ENCODE measurements at places on chromosomes 4 and X. TPM values are rescaled to one million over a fixed set of nuclear protein-coding genes. Genes with fewer than 3 reads are reported as not detected.

TMSB4X gene
- 7,790 TPM for polyA plus RNA-seq

HOPX gene
- polyA plus RNA-seq: 731 TPM

CACNA1F gene
- polyA plus RNA-seq: 0.41 TPM

HELT gene
- 0.09 TPM for polyA plus RNA-seq

FAM149A gene
- 11.7 TPM for polyA plus RNA-seq

AKAP4 gene
- not detected for polyA plus RNA-seq

TMPRSS11F gene
- polyA plus RNA-seq: not detected

HMGN5 gene
- polyA plus RNA-seq: 5.7 TPM

SYNPO2 gene
- 5.3 TPM for polyA plus RNA-seq

KCNE5 gene
- polyA plus RNA-seq: 0.06 TPM

CTSO gene
- 8.0 TPM for polyA plus RNA-seq

ADGRA3 gene
- polyA plus RNA-seq: 8.9 TPM

CXCL13 gene
- polyA plus RNA-seq: 5.4 TPM

MEPE gene
- 0.02 TPM for polyA plus RNA-seq

SCLT1 gene
- polyA plus RNA-seq: 4.7 TPM

- no peak for DNase-seq
Measured at GRCh38 chrX:153882086-153882498, 3.9 kb downstream of the L1CAM start.

DNA sequence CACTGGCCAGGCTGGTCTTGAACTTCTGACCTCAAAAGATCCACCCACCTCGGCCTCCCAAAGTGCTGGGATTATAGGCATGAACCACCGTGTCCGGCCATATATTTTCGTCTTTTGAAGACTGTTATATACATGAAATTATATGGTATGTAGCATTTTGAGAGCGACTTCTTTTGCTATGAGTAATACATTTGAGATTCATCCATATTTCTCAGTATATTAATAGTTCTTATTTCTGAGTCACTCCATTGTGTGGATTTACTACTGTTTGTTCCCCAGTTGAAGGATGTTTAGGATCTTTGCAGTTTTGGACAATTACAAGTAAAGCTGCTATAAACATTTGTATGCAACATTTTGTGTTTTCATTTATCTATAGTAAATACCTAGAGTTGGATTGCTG, 34.9 kb downstream of the GNL3L start:
- DNase-seq: no peak

DNA sequence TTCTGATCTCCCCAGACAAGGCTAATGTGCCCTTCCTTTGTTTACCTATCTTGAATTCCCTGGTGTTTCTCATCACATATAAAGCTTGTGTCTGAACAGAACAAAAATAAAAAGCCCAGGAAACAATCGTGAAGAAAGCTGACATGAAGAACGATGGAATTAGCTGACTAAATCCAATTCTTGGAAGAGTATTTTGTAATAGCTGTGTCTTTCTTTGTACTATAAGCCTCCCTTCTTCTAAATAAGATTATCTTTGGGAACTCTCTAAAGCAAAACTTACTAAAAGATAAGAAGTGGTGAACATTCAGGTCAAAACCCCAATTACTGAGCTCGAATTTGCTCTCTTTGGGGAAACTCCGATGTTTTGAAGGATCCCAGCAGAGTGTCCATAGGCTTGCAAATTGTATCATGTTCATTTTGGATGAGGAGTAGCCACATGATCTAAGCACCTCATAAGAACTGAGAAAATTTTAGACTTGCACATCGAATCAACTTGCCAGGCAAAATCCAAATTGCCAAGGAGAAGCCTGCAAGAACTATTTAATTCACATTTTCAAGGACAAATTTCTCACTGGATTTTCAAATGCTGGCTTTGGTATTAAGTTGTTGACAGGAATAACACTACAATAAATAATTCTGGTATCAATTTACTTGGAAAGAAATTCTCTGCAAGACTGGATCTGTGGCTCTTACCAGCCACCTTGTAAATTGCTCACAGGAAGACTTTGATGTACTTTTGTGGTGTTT, 106.2 kb downstream of the LNX1 start:
- no peak for DNase-seq

- no peak for DNase-seq
Measured at GRCh38 chr4:174420316-174420715, 102.0 kb downstream of the HPGD start.

DNA sequence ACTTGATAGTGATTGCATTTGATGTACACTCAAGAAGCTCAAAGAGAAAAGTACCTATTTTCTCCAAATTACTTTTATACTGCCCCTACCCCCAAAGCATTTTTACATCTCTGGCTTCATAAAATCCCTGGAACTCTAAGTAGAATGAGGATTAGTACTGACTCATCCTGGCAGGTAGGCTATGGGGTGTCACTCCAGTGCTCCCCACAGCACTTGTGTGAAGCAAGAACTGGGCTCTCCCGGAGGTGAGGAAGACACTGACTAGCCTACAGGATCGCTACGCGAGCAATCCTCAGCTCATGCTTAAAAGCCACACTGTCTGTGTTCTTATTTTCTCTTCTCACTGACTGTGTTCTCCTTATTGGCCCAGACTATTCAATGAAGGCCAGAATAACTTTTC, 90.4 kb upstream of the NDP start:
- no peak for DNase-seq

DNA sequence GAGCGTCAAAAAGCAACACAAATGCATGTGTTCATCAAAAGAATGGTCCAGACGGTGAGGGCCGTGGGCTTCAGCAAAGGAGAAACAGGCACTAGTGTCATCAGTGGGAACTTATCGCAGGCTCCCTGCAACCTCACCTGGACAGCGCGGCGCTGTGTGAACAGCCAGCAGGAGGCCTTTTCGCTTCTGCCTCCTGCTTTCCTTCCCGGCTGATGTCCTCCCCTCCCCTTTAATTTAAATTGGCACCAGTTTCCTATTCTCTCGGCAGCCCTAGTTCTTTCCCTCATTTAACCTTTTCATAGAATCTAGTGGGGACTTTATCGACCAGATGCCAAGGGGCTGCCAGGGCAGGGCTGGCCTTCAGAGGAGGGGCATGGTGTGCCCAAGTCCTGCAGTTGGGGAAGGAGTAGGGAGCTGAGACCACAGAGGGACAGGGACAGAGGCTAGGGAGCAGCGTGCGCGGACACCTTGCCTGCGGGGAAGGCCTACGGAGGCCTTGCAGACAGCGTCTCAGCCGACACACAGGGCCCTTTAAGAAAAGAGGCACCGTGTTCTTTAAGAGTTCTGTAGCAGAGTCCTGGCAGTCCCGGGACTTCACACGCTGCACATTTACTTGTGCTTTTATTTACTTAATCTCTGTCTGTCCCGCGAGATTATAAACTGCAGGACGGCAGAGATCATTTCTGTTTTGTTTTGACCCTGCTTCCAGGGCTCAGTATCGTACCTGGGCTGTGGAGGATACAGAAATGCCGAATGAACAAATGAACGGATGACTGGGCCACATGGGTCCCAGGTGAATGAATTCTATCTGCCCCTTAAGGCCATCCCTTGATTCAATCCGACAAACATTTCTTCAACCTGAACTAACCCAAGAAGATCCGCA, 8.4 kb upstream of the SORBS2 start:
- DNase-seq: no peak

DNA sequence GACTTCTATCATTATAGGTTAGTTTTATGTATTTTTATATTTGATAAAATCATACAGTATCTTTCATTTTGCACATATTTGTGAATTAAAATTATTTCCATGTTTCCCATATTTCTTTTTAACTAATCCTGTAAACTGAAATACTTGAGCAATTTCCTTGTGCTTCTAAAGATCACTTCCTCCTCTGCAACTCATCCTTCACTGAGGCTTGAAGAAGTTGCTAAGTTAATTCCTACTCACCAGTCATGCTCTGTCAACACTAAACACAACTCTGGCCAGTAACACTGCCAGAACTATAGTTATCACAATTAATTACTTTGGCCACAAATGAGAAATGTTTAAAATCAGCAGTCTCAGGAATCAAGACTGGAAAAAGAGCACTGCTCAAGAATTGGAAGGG, 6.7 kb downstream of the SPATA4 start:
- DNase-seq: no peak

DNA sequence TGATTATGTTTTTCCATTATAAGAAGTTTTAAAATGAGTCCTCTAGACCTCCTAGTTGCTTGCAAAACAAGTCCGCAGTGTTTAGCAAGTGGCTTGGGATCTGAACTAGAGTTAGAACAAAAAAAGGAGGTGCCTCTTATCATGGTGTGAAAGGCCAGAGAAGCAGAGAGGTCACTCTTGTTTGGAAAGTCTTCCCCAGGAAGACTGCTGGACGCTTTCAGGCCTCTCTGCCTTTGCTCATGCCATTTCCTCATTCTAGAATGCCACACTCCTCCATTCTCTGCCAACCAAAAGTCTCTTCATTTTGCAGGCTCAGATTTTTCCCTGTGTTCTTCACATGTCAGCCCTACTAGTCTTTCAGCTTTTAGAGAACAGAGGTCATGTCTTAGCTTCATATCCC, 14.9 kb downstream of the PARM1 start:
- no peak for DNase-seq

DNA sequence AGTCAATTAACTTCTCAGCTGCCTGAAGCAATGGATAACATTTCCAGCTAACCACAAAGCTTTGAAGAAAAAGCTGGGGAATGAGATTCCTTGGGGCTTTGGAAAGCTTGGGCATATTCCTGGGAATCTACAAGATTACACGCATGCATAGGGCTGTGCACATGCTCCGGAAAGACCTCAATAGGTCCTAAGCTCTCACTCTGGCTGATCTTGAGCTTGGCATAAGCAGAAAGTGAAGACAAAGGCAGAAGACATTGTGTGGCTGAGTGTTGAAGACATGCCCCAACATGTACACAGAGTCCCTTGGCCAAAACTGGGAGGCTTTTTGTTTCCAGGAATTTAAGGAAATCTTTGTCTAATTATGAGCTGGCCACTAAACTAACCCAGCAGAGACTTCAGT, 31.2 kb downstream of the ATG4A start:
- no peak for DNase-seq

DNA sequence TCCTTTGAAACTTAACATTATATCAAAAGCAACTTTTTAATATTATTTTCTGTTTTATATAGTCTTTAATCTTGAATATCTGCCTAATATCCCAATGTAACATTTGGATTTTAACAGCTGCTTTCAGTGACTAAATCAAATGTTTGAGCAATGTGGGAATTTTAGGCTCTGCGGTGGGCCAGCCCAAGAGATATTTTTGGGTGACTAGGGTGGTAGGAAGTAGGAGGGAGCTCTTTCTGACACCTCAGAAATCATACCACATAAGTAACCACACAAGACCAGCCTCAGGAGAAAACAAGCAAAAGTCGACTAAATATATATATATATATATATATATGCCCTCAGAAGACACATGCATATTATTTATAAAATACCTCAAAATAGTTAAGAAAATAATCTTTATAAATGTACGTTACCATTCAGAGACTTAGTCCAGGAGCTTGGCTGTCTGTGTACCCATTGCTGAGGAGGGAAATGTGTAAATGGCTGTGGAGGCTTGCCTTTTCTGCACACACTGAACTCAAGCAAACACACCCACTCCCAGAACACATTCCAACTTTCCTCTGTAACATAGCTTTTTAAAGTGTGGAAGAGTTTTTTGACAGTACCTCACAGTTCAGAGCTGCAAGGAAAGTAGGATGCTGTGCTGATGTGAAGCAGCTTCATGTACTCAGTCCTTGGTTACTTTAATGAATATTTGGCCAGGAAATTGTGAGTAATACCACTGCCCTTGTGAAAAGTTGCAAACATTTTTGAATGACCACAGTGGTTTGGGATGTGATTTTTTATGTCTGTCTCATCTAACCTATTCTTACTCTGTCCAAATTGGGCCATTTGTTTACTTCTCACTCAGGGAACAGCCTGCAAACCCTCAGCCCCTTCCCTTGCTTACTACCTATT, at the start of gene RTL3:
TSS of gene RTL3 (minus strand) at position 484 of the 900 bp plus-strand sequence. CDS start 908 bp downstream, outside the sequence.
- no peak for DNase-seq

GRCh38 chr4:176539785-176540175, 220.0 kb downstream of the SPCS3 start:
- DNase-seq: no peak

DNA sequence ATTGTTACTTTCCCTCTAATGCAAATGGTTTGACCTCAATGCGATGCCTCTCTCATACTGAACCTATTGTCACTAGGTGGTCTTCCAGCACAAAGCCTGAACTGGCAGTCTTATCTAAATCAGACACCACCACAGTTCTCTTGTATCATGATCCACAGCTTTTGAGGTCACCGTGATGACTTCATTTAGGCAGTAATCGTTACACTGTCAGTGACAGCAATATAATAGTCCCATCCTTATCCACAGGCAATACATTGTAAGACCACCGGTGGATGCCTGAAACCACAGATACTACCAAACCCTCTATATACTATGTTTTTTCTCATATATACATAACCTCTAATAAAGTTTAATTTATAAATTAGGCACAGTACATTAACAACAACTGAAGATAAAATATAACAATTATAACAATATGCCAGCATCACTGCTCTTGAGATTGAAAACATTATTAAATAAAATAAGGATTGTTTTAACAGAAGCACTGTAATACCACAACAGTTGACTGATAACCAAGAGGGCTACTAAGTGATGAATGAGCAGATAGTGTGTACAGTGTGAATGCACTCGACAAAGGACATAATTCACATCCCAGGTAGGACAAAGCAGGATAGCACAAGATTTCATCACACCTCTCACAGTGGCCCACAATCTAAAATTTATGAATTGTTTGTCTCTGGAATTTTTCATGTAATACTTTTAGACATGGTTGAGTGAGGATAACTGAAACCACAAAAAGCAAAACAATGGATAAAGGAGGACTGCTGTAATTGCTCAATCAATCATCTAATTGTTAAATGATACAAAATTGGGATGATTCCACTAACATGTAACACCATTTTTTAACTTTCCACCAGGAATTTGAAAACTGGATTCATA, 419.4 kb downstream of the CENPC start:
- DNase-seq: no peak

GRCh38 chrX:47178337-47178736, 15.3 kb upstream of the UBA1 start:
- no peak for DNase-seq

- DNase-seq: no peak
Measured at GRCh38 chr4:14906805-14907204, 95.5 kb upstream of the CPEB2 start.

All from lung (tissue), 17 donors.